ENCODE measurements at places on chromosomes 12 and 14.

- DNase-seq: peak; percentile 58
Observed at GRCh38 chr12:32470936-32471470, 71.6 kb downstream of the FGD4 start.

DNA sequence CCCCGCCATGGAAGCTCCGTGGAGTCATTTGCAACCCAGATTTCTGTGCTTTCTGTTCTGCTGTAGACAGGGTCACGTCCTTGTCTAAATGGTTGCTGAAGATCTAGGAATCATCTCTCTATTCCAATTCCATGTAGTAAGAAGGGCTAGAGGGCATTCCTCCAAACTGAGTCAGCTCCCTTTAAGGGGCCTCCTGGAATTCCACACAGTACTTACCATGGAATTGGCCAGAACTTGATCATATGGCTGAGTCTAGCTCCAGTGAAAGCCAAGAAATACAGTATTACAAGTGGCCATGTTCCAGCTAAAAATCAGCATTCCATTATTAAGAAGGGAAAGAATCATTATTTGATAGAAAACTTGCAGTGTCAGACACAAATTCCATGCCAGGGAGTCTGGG is 171.9 kb downstream of the PRKCH start:
- no peak for DNase-seq

DNA sequence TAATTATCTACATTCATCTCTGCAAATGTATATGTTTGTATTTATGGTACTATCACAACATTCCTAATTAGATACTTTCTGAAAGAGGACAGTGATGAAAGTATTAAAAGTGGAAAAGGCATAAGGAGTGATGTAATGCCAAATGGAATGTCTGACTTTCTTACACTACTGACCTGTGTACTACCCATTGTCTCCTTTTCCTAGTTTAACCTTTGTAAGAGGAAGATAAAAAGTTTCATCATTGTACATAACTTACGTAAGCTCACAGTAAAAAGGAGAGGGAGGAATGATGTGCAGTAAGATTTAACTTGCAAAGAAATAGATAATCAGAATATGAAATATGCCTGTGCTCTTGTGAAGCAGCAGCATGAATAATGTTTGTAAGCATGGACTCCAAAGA is 55.9 kb downstream of the SOX5 start:
- no peak for DNase-seq

DNA sequence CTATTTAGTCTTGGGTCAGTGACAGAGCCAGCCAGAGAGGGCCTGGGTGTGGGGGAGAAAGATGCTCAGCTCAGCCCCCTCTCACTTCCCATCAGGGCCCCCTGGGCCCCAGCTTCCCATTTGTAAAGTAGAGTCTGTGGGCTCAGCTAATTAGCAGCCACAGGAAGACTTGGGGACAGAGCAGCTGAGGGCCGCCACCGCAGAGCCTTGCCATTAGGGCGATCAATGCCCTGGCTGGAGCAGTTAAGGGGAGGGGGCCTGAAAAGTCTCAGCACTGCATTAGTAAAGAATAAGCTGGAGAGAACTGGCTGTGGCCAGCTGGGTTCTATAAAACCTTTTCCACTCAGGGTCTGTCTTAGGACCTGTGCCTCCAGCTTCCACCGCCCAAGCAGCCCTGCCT is 2.7 kb downstream of the PLEKHD1 start:
- DNase-seq: no peak

- DNase-seq: no peak
Observed at GRCh38 chr12:113758165-113758924, 207.8 kb downstream of the RBM19 start.

- DNase-seq: no peak
Observed at GRCh38 chr12:47236109-47236714, 156.5 kb upstream of the AMIGO2 start.

- no peak for DNase-seq
Observed at GRCh38 chr12:115640929-115641328, 636.6 kb downstream of the MED13L start.

GRCh38 chr12:86917121-86917520 is 660.9 kb upstream of the MGAT4C start:
- DNase-seq: no peak

DNA sequence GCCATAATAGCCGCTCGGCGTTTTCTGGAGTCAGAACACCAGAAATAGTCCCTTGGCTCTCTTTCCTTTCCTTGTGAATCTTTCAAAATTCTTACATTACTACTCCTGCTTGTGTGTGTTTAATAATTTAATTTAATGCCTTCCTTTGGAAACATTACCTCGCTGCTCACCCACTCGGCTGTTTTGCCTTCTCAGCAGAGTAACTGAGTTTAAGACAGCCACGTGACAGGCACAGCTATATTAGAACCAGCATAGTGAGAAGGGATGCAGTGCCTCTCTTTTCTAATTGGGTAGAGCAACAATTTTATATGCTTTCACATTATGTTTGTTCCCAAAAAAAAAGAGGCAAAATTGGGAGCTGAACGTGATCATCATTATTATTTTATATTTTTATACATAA is 107.6 kb downstream of the ETV6 start:
- no peak for DNase-seq

- DNase-seq: no peak
Observed at GRCh38 chr14:91279354-91279753, 34.9 kb upstream of the GPR68 start.

GRCh38 chr12:28569698-28570411 is 379.6 kb downstream of the CCDC91 start:
- no peak for DNase-seq

DNA sequence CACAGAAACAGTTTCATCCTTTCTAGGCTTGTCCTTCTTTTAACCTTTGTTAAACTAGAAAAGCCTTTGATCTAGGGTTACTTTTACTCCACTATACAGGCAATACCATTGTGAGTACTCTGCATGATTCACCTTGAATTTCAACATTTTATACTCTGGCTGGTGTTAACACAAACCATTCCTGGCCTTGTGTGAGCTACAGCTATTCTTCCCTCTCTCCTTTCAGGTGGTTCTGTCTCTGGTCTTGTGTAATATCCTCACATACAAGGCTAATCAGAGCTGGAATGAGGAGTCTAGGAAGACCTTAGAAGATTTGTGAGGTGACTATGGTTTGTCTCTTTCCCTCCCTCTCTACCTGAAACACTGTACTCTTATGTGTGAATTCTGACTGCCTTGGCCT is 837.4 kb upstream of the USP15 start:
- DNase-seq: no peak

DNA sequence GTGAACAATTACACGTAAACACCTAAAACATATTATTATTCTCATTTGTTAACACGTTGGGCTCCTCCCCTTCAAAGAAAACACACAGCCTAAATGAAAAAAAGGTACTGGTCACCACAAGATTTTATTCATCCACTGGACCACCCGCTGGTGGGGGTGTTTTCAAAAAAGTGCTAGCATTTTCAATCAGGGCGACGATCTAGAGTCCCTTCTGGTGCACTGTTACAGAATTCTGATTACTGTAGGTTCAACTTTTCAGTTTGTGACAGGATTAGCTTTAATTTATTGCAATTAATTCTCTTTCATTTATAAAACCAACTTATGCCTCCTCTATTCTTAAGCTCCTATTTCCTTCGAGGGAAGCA is 443 bp downstream of the MAGOHB start:
- DNase-seq: no peak

- no peak for DNase-seq
Observed at GRCh38 chr14:73238424-73238852, 1.1 kb downstream of the PAPLN start.

DNA sequence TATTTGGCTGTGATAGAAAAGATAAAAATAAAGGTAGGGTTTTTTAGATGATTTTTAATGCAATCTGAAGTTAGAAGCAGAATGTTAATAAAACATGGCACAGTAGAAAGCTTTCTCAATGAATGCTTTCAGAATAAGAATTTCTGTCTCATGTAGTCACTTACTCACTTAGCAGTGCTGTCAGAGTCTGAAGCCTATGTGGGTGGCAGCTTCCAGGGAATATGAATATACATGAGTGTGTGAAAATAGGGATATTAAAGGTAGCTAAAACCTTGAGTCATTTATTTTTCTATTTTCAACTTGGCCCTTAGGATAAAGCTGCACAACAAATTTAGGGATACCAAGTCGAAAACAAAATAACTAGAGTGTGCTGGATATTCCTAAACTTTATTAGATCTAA is 427.9 kb downstream of the AEBP2 start:
- DNase-seq: no peak

GRCh38 chr12:97167598-97167997 is 260.5 kb downstream of the NEDD1 start:
- DNase-seq: no peak

All from SK-N-DZ (cell line).